Lung (tissue), 17 donors: ENCODE measurements at places on chromosomes 11 and 22. TPM values are rescaled to one million over a fixed set of nuclear protein-coding genes. Genes with fewer than 3 reads are reported as not detected.

DNA sequence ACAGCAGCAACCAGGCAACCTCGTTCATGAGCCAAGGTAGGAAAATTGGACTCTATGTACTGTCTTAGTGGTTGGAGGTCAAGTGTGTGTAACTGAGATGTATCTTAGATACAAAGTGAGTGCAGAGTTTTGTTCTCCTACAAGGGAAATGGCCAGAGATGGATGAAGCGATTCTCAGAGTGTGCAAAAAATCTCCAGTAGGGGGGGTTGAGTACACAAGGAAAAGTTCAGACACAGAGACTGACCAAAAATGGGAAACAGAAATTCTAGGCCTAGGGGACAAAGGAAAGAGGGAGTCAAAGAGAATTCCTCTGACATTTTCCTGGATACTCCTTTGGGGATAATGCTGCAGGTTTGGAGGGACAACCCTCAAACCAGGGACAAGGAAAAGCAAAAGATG lies 38.2 kb upstream of the OR5AK2 start:
- DNase-seq, result no peak

Gene OR4A16
- polyA plus RNA-seq, result not detected

DNA sequence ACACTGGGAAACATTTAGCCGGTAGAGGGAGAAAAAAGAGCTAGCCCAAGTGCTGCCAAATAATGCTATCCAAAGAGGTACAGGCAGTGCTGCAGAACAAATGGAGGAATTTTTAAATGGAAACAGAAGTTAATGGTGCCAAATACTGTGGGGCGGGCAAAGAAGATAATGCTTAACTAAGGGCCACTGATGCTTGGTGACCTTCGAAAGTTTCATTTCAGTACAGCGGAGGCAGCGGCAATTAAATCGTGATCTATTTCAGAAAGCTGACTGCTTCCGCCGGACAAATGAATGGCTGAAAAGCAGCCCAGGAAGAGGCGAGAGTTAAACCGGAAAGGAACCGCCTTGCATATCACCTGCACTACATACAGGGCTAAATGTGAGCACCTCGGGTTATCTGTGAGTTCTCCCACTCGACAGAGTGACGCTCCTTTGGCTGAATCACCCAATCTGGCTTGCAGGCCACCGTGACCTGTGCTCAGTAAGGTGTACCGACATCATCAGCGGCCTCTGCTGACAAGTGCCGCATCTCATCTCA lies 42.1 kb downstream of the CADM1 start:
- DNase-seq, result no peak

DNA sequence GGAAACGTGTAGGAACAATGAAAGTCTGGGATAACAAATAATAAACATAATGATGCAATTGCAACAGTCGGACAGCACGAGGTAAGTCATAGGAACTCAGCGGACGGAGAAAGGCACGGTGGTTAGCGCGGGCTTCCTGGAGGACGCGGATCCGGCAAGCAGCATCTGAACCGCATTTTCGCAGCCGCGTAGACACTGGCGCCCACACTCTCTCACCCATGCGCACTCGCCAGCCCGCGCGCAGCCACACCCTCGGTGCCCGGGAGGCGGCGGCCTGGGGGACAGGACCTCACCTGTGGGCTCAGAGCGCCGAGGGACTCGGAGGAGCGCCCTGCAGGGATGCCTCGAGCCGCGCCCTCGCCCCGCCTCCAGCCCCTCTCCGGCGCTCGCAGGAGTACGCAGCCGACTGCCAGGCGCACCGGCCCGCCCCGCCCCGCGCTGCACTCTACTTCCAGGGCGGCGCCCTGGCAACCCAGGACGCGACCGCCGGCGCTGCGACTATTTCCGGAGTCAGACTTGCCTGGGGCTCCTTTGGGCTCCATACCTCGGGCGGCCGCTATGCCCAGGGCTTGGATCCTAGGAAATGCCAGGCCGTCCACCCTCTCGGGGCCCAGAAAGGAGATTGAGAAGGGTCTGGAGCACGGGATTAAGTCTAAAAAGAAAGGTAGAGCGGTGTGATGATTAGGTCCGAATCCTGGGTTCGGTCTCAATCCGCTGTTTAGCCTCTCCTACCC lies at the start of gene TTLL1:
TSS of gene TTLL1 (minus strand) at position 408 of the 734 bp plus-strand sequence. CDS start 13,805 bp downstream, outside the sequence.
- peak; percentile 84 for DNase-seq

Gene SCGB1C1
- polyA plus RNA-seq, result not detected

Gene CRKL
- polyA plus RNA-seq, result 23.3 TPM

DNA sequence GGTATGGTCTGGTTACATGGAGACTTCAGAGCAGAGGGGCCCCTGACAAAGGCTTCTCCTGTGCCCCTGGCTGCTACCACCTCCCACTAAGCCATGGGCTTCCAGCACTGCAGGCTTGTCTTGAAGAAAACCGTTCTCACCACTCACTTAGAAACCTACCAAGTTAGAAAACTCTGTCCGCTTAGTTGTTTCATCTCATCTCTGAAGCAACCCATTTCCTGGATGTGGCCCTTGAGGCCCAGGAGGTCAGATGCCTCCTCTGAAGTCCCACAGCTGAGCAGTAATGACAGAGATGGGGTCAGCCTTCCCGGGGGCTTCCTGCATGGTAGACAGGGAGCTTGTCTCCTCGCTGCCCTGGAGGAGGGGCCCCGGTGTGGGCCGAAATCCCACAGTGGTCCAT lies 12.9 kb downstream of the CSF2RB start:
- no peak for DNase-seq

Gene KREMEN1
- polyA plus RNA-seq, result 8.8 TPM

DNA sequence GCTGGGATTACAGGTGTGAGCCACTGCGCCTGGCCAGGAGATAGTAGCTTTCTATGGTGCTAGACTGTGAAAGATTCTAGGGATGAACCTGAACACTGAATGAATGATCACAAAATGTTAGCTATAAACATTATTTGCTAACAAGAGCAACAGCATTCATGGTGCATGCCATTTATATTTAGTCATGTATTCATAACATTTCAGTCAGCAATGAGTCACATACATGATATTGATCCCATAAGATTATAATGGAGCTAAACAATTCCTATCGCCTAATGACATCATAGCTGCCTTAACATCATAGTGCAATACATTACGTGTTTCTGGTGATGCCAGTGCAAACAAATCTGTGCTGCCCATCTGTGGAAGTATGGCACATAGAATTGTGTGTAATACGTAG lies 164.1 kb downstream of the ARHGAP42 start:
- DNase-seq, result no peak

GRCh38 chr11:3645552-3645951 lies 624 bp downstream of the ART1 start:
- DNase-seq, result no peak

DNA sequence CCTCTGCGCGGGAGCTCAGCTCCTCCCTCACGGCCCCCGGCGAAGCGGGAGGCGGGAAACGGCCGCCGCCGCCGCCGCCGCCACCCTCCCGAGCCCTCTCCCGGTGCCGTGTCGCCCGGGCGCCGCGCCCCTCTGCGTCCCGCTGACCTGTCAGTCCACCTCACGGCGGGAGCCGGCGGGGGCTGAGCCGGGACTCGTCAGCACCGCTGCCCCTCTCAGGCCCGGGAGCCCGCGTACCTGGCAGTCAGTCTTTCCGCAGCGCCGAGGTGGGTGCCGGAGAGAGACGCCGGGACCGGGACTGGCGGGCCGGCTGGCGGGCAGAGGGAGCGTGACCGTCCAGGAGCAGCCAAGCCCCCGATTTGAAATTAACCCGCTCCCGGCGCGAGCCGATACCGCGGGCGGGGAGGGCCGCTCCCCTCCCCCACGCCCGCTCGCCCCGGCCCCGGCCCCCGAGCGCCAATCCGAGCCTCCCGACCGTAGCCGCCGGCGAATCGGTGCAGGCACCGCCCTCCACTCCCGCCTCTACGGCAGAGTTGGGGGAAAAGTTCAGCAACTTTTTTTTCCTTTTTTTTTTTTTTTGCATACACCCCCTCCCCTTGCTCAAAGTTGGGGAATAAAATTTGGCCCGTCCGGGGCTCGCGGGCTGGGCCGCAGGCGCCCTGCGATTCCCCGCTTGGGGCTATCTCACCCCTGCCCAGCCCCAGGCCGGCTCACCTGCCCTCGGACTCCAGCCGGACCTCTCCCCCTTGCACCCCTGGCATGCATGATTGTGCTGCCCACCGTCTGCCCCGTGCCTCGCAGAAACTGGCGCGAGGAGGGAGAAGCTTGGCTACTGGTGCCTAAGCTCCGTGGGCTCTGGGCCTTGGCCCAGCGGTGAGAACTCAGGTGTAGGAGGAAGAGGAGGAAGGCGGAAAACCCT lies 774 bp upstream of the E2F8 start:
- peak; percentile 71 for DNase-seq

Gene NOX4
- 0.46 TPM for polyA plus RNA-seq

Gene TTC28
- 4.7 TPM for polyA plus RNA-seq

Gene UBQLNL
- 0.39 TPM for polyA plus RNA-seq

Gene PHETA2
- polyA plus RNA-seq, result 14.1 TPM

- DNase-seq, result no peak
Observed at GRCh38 chr11:43554148-43554473, 126.4 kb upstream of the HSD17B12 start.

DNA sequence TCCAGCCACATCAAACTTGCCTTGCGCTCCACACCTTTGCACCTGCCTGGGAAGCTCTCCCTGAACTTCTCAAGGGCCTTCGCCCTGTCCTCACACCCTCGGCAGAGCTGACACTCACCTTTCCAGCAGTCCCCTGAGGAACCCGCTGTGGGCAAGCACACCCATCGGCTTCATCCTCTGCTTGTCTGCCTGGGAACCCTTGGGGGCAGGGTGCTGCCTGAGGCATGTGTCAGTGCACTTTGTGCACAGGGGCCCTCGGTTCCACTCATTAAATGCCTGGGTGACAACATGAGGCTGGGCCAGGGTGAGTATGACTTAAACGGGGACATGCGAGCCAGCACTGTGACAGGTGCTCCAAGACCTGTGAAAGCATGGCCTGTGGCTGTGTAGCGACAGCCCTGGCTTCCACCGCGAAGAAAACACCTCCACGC lies 2.6 kb upstream of the LRFN4 start:
- DNase-seq, result no peak

DNA sequence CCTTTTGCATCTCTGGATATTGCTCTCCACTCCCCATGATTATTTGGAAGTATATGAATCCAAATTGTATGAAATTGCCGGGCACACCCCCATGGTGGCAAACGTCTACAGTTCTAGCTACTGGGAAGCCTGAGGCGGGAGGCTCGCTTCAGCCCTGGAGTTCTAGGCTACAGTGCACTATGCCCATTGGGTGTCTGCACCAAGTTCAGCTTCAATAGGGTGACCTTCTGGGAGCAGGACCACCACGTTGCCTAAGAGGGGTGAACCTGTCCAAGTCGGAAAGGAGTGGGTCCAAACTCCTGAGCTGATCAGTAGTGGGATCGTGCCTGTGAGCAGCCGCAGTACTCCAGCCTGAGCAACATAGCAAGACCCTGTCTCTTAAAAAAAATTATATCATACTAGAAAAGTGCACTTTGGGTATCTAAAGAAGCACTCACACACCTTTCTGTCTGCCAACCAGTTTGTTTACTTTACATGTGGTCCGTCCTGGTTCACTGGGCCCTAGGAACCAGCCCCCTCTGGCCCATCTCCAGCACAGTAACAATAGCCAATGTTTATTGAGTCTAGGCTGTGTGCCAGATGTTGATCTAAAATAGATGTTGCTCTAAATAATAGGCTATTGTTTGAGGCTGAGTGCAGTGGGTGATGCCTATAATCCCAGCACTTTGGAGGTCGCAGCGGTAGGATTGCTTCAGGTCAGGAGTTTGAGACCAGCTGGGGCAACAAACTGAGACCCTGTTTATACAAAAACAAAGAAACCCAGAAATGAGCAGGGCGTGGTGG lies 16.4 kb upstream of the KAT5 start:
- DNase-seq, result peak; percentile 46

DNA sequence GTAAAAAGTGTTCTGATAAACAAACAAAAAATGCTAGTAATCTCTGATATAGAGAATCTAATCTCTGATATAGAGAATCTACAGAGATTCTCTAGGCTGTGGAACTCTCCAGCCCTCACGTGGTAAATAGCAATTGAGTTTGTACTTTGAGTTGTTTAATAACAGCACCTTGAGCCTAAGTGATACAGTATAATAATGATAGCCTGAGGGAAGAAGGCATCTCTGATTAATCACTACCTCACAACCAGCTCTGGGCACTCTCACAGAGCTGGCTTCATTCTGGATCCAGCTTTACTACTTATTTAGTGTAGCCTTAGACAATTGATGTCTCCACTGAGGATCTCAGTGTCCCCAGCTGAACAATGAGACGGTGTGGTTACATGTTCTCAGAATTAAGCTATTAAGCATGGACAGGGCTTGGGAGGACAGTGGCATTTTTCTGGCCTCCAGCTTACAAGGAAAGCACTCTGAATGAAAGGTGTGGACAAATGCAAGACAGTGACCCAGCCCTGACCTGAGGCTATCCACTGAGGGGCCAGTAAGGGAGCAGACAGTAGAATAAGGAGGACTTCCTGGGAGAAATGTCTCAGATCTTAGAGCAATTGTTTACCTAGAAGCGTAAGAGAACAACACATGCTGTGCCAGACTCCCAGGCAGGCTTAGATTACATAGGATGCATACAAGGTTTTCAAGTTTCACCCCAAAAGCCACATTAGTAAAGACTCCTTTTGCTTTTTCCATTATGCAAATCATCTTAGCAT lies 88.7 kb upstream of the DRD2 start:
- DNase-seq, result no peak

- peak; percentile 70 for DNase-seq
Observed at GRCh38 chr22:37887584-37888378, 18.3 kb upstream of the MICALL1 start.

Gene MCM5
- 17.6 TPM for polyA plus RNA-seq

Gene SCN3B
- 0.72 TPM for polyA plus RNA-seq

GRCh38 chr11:119924017-119924416 lies 195.0 kb upstream of the NECTIN1 start:
- no peak for DNase-seq

Gene ZFPL1
- polyA plus RNA-seq, result 35.1 TPM

Gene ADM
- 349 TPM for polyA plus RNA-seq

Gene HEPN1
- polyA plus RNA-seq, result not detected

- DNase-seq, result no peak
Observed at GRCh38 chr11:103609117-103610066, 427.0 kb upstream of the DDI1 start.

DNA sequence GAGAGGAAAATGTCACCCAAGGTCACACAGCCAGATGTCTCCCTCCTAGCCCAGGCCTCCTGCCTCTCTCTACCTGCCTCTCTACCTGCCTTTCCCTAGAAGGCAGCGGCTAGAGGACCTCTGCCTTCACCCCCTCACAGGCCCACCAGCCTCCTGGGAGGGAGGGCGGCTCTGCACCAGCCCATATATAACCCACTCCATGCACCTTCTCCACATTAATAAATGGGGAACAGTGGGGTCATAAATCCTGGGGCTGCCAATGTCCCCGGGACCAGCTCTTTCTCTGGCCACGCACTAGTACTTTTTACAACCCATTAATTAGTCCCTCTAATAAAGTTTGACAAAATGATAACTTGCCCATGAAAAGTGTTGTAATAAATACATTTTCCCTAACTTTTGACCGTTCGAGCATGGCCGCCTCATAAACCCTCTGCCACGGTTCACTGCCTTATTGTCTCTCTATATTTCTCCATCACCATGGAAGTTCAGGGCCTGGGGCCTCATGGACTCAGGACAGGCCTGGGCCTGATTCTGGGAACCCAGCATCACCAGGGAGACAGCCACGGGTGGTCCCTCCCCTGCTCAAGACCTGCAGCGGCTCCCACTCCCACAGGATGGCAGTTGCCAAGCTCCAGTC lies 102.1 kb downstream of the MN1 start:
- no peak for DNase-seq
